Natural killer cell treated with Interleukin-12 subunit alpha and Interleukin-12 subunit beta and Interleukin-15 and Interleukin-18, amount 100 ng/mL, for 72 hours (primary cell): ENCODE measurements at places on chromosomes 5 and 9. TPM values are rescaled to one million over a fixed set of nuclear protein-coding genes. Genes with fewer than 3 reads are reported as not detected.

GRCh38 chr9:111720174-111720573, 58.8 kb downstream of the GNG10 start:
- H3K27me3 ChIP-seq: no peaks in the 10 kb centered on the region
- no peaks in the 10 kb centered on the region for H3K4me1 ChIP-seq
- no peak for DNase-seq
- no peak overlapping the region for H3K27ac ChIP-seq
- no peak overlapping the region for H3K4me3 ChIP-seq
- H3K36me3 ChIP-seq: no peaks in the 10 kb centered on the region

DNA sequence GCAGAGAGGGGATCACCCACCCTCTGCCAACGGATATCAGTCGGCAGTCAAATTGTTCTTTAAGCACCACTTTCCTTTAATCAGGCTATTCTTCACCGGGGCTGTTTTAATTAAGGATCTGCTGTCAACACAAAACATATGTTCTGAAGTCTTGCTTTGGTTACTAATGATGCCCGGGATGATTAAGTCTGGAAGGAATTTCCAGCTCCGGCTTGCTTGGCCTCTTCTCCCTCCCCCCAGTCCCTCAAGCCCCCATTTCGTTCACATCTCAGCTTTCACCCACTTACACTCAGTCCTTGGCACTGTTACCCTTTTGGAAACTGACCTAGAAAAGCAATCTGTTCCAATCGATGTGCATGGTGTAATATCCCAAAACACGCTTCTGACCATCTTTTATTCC, 74.7 kb downstream of the MSX2 start:
- peaks cover 3% of the 10 kb centered on the region for H3K27me3 ChIP-seq
- no peak overlapping the region for H3K27ac ChIP-seq
- H3K4me3 ChIP-seq: no peak overlapping the region
- no peaks in the 10 kb centered on the region for H3K4me1 ChIP-seq
- DNase-seq: no peak

DNA sequence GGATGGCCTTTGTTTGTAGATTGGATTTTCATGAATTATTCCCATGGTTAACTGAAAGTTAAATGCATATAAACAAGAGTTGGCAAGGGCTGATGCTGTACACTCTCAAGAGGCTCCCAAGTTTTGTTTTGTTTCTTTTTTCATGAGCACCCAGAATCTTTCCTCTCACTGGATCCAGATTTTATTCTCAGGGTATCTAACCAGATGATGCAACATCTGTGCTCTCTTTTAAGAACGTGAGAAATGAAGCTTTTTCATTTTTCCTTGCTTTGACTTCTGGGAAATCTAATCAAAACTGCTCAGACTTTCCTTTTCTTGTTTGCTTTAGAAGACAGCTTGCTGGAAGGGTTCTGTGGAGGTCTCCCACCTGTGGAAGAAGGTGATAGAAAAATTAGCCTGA, 142.7 kb upstream of the SLC12A2 start:
- H3K4me1 ChIP-seq: peaks cover 8% of the 10 kb centered on the region
- H3K4me3 ChIP-seq: no peak overlapping the region
- DNase-seq: no peak
- no peaks in the 10 kb centered on the region for H3K27me3 ChIP-seq

GRCh38 chr5:112687306-112687705, 50.4 kb upstream of the APC start:
- DNase-seq: no peak
- H3K4me3 ChIP-seq: no peak overlapping the region
- H3K27me3 ChIP-seq: peaks cover 28% of the 10 kb centered on the region
- H3K36me3 ChIP-seq: no peaks in the 10 kb centered on the region
- H3K27ac ChIP-seq: no peak overlapping the region

DNA sequence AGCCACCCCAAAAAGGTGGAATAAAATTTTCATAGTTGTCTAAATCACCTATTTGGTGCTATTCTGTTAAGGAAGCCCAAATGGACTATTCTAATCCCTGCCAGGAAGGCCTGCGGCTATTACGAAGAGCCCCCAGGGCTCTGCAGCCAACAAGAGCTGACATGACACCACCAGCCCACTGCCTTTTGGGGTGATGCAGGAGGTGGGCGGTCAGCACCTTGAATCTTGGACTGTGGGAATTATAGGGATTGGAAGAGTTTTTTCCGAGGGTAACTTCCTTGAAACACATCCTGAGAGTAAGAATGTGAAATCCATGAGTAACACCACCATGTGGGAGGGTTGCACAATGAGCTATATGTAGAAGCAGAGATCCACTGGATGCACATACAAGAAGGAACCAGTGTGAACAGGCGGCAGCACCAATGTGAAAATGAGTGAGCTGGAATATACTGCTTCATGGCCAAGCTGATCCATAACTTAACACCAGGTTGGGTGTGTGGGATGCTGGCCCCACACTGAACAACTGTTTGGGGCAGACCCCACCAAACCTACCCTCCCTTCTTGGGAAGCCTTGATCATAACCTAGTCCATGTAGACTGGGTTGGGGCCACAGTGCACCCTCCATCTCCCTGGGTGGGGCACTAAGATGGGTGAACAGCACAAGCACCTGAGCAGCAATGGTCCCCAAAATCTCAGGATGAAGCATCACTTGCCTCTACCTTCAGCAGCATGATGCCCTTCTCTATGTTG, 239.0 kb downstream of the FSTL4 start:
- H3K27me3 ChIP-seq: peaks cover 41% of the 10 kb centered on the region
- no peak for DNase-seq
- no peak overlapping the region for H3K4me3 ChIP-seq
- no peak overlapping the region for H3K27ac ChIP-seq
- no peaks in the 10 kb centered on the region for H3K4me1 ChIP-seq

DNA sequence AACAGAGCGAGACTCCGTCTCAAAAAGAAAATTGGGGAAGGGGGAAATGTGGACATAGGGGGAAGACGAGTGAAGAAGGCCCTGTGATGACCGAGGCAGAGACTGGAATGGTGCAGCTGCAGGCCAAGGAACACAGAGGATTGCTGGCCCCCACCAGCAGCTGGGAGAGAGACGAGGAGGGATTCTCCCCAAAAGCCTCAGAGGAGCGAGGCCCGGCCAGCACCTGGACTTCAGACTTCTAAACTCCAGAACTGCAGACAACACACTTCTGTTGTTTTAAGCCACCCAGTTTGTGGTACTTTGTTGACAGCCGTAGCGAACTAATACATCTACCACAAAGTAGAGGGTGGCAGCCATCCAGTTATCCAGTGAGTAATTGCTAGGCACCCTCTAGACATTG, 124.6 kb downstream of the ATPSCKMT start:
- no peaks in the 10 kb centered on the region for H3K4me1 ChIP-seq
- H3K4me3 ChIP-seq: no peak overlapping the region
- no peak for DNase-seq
- no peak overlapping the region for H3K27ac ChIP-seq
- H3K27me3 ChIP-seq: no peaks in the 10 kb centered on the region

Gene ASPN
- total RNA-seq: not detected

- H3K27me3 ChIP-seq: no peaks in the 10 kb centered on the region
- H3K4me3 ChIP-seq: no peak overlapping the region
- no peak for DNase-seq
- no peaks in the 10 kb centered on the region for H3K4me1 ChIP-seq
Measured at GRCh38 chr9:102550886-102551285, 444.2 kb upstream of the CYLC2 start.

Gene C9orf153
- 0.43 TPM for total RNA-seq

- H3K4me1 ChIP-seq: peaks cover 7% of the 10 kb centered on the region
- H3K4me3 ChIP-seq: no peak overlapping the region
- H3K36me3 ChIP-seq: no peaks in the 10 kb centered on the region
- H3K27ac ChIP-seq: no peak overlapping the region
Measured at GRCh38 chr9:37325778-37326177, 96.7 kb upstream of the GRHPR start.

Gene OLFM1
- not detected for total RNA-seq

Gene GCNT4
- 0.57 TPM for total RNA-seq

Gene MSX2
- not detected for total RNA-seq

GRCh38 chr5:33309068-33309467, 131.7 kb upstream of the TARS1 start:
- H3K27me3 ChIP-seq: no peaks in the 10 kb centered on the region
- H3K36me3 ChIP-seq: peaks cover 4% of the 10 kb centered on the region
- H3K27ac ChIP-seq: no peak overlapping the region
- no peak for DNase-seq
- H3K4me1 ChIP-seq: no peaks in the 10 kb centered on the region
- H3K4me3 ChIP-seq: no peak overlapping the region

DNA sequence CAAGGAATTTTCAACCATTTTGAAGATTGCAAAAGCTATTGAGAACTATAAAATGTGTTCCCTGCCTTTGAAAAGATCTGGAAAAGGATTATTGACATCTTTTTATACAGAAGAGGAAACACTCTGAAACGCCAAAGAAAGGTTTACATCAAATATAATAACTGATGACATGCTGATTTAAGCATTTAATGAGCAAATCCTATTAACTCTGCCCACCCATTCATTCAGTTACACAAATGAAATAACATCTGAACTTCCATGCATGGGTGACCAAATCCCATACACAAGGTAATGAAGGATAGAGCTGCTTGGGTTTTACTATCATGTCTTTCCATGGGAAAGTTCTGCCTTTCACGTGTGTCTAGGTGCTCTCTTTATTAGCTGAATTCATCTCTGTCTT, 589.4 kb upstream of the WWC1 start:
- H3K27ac ChIP-seq: no peak overlapping the region
- H3K4me1 ChIP-seq: no peaks in the 10 kb centered on the region
- H3K36me3 ChIP-seq: no peaks in the 10 kb centered on the region
- H3K4me3 ChIP-seq: no peak overlapping the region

DNA sequence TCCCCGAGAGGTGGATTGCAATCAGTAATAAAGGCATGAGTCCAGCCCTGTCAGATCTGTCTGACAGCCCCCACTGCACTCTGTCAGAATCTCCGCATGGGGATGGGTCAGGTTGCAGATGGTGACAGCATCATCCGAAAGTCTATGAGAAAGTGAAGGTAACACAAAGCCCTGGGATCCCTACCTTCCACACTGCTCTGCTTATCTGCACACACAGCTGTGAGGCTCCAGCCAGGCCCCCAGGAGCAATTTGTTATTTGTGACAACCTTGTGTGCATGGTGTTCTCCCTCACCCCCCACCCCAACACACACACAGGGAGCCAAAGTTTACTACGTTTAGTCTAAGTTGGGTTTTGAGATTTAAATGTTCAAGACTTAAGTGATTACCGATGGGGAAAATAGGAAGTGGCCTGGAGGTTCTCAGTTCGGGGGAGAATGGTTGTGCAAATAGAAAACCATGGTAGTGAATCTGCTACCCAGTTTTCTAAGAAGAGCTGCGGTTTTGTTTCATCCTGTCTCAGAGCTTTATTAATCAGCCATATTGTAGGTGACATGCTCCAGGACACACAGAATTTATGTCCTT, 92.7 kb downstream of the SV2C start:
- H3K4me3 ChIP-seq: peak overlapping the region; percentile 83
- no peaks in the 10 kb centered on the region for H3K27me3 ChIP-seq
- no peak for DNase-seq
- peak overlapping the region; percentile 88 for H3K27ac ChIP-seq
- no peaks in the 10 kb centered on the region for H3K36me3 ChIP-seq

Gene C5orf52
- not detected for total RNA-seq

- no peak overlapping the region for H3K27ac ChIP-seq
- peaks cover 8% of the 10 kb centered on the region for H3K27me3 ChIP-seq
- no peaks in the 10 kb centered on the region for H3K4me1 ChIP-seq
- no peaks in the 10 kb centered on the region for H3K36me3 ChIP-seq
Measured at GRCh38 chr5:127092690-127093089, 19.4 kb upstream of the C5orf63 start.

DNA sequence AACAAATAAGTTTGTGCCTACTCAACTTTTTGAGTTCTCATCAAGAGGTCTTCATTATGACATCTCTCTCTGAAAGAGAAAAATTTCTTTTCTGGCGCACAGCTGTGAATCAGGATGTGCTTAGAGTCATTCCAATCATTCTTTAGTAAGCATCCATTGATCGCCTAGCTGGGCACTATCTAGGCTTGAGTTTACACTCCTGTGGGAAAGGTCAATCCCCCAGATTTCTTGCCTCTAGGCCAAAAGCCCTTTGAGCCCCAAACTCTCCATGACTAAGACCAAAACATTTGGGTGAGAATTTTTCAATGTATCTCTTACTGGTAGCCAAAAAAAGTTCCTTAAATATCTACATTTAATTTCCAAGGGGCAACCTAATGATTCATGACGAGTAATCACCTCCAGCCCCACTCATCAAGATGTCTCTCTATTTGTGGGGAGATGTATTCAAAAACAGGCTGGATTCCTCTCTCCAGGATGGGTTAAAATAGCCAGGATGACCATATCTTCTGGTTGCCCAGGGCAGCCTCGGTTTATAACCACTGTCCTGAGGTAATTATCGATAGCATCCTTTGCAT, 101.7 kb downstream of the GNA14 start:
- no peak overlapping the region for H3K27ac ChIP-seq
- H3K27me3 ChIP-seq: peaks cover 11% of the 10 kb centered on the region
- H3K4me1 ChIP-seq: no peaks in the 10 kb centered on the region
- H3K4me3 ChIP-seq: no peak overlapping the region
- peaks cover 5% of the 10 kb centered on the region for H3K36me3 ChIP-seq

DNA sequence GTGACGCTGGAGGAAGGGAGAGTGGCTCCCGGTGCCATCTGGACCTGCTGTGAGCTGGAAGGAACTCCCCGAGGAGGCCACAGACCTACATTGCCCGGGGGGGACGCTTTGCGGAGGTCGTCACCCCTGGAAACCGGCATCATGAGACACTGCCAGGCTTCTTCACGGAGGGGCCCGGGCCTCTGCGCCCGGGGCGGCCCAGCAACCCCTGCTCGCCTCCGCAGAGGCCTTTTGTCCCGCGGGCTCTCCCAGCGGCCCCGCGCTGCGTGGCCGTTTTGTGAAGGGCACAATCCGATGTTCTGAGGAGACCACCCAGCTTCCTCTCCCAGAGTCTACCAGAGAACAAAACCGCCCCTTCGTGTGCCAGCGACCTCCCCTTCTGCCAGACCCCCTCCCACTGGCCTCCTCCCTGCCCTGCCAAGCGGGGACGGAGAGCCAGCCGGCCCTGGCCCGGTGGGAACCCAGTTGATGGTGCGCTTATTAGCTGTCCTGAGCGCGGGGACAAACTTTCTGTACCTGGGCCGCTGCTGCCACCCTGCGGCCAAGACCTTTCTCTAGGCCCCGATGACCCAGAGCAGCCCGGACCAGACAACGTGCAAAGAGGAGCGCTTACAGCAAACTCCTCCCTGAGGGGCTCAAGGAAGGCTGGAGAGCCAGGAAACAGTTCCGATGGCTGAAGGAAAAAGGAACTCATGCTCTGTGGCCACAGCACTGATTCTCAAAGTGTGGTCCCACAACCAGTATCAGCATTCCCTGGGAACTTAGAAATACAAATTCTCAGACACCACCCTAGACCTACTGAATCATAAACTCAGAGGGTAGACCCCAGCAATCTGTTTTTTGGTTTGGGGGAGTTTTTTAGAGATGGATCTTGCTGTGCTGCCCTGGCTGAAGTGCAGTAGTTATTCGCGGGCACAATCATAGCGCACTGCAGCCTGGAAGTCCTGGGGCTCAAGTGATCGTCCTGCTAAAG, 86.7 kb downstream of the SLC1A3 start:
- peaks cover 14% of the 10 kb centered on the region for H3K4me1 ChIP-seq
- peaks cover 11% of the 10 kb centered on the region for H3K27me3 ChIP-seq
- no peaks in the 10 kb centered on the region for H3K36me3 ChIP-seq
- no peak for DNase-seq

DNA sequence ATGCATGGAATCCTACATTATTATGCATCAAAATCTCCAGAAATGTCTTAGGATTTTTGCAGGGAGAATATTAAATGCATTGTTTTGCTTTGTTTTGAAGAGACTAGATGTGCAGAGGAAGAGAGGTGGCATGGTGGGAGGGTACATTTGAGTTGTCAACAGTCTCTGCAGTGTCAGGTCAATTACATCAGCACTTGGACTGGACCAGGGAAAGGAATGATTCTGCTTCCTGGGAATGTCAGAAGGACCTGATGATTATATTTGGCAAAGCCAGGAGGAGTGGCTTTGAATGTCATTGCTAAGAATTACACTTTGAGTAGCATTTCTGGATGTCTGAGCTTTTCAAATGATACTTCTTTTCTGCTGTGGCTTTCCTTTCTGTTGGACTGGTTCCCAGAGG, 17.5 kb upstream of the TMEFF1 start:
- no peak overlapping the region for H3K27ac ChIP-seq
- DNase-seq: no peak
